T-helper 2 cell (primary cell): ENCODE measurements at places on chromosomes 12 and 14.

DNA sequence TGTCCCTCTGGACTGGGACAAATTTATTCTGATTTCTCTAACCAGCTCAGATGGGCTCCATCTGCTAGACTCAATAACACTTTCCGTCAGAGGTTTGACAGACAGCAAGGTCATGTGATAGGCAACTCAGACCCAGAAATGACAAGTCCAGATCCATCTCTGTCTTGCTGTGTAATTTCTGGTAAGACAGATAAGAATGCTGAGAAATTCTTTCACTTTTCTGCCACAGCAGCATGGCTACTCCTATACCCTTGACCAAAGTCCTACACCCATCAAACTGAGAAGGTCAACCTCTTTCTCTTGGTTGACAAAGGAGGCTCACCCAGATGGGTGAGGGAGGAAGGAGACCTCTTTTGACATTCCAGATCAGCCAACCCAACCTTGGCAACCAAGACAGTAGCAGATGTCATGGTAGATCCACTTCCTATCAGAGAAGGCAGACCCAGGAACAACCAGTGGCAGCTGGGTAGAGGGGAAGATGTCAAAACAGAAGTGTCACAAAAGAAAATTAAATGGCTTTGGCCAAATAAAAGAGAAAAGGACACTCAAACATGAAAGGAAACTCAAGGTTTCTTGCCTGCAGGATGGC is 36.9 kb upstream of the PRKAB1 start:
- no peak for DNase-seq

- DNase-seq = no peak
Measured at GRCh38 chr14:80940146-80940545, 1.4 kb downstream of the CEP128 start.

DNA sequence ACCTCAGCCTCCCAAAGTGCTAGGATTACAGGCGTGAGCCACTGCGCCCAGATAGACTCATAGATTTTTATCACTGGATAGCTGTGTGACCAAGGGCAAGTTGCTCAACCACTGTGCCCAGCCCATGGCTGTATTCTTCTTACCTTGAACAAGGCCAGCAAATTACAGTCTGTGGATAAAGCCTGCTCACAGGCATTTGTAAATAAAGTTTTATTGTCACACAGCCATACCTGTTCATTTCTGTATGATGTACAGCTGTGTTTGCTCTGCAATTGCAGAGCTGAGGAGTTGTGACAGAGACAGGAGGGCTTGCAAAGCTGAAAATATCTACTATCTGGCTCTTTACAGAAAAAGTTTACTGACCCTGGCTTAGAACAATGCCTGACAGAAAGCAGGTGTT is 35.2 kb upstream of the LHX5 start:
- DNase-seq = no peak

DNA sequence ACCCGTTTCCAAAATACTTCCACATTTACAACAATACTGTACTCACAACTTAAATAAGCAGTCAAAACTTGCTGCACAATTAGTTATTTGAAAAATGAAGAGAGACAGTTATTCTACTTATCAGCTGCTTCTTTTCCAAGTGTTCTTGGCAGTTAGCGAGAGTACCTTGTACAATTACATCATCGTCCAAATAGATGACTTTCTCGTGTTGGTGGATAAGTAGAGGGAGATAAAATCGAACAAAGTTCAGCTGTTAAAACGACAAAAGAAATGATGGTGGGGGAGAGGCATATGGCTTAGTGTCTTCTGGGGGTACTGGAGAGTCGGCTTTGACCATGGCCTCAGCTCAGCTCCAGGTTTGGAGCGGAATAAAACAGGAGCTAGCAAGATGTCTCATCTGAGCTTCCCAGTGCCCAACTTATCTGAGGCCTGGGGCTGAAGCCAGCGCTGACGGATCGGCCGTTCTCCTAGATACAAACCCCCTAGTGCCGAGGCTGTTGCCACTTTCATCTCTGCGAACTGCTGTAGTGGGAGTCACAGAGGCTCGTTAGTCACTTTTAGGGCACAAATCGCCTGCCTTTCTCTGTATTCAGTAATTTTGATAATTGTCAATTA is 31.7 kb downstream of the TDG start:
- no peak for DNase-seq

DNA sequence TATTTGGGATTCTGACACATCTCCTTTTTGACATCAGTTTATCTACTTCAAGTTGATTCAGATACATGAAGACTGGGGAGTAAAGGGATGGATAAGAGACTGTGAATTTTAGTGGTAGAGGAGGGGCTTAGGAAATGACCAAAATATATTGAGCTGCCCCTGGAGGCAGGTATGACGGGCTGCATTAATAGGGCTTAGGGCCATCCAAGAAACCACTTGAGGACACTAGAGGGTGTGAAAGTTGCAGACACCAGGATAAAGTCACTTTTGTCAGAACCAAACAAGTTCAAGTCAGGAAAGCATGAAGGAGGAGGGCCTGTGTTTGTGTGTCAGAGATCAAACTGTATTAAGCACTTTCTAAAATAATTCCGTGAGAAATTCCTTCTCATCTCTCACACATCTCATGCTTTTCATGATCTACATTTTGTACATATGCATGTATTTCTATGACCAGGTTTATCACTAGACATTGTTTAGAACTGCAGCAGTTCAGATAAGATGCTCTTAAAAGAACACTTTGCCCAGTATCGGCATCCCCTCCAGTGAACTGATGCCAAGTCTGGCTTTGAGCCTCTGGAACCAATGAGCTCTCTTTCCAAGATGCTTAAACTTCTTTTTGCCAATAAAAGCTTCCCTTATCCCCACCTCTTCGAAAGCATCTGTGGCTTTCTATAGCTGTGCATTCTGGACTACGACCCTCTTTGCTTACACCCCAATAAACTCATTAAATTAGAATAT is 136.9 kb downstream of the SLC38A1 start:
- DNase-seq = peak; percentile 10

DNA sequence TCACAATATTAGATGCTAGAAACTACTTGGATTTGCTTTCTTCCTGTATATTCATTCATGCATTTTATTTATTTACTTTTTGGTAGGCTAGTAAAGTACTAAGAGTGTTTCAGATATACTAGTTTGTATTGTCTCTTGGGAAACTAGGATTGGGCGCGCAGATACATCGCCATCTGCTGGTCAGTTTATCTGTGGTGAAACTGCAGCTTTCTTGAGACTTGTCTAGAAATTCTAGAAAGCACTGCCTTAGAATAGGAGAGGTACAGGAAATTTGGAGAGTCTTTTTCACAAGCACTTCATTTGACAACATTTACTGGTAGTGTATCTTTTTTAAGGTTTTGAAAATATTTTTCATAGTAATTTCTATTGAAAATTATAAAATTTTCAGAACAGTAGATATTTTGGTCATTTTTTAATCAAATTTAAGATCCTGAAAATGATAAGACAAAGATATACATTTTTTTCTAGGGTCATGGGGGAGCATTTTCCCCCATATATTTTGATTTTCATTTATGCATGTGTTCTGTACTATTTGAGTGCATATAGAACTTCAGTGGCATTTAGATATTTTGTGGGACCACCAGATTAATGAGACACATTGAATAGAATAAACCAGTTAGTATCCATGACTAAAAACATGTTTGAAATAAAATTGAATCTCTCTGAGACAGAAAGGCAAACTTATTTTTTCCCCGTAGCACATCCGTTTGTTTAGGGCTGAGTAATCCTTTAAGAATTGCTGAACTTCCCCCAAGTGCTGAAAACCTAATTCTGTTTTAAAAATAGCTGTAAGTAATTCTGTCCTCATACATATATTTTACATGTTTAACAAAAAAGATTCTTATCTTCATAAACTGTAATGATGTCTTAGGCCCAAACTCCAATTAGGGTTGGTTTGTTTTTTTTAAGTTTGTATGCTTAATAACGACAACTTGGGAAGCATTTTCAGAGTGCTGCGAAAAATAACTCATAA is 44.5 kb downstream of the SLC38A6 start:
- DNase-seq = peak; percentile 7

DNA sequence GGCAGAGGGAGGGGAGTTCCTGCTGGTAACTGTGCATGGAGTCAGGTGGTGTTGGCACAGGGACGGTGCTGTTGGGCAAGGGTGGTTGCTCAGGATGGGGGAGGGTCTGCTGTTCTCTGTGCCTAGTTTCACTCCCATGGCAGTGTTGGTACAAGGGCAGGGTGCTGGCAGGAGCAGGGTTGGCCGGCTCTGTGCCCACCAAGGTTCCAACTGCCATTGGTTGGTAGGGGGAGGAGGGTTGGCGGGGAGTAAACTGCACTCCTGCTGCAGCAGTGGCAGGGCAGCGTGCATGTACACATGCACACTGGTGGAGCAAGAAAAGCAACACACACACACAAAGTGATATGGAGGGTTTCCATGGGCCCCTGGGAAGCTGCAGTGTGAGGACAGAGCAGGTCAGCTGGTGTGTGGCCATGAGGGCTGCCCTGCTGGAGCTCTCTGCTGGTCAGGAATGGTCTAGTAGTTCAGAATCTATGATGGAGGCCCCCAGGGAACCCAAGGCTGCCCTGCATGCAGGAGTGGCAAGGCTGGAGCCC is 269.9 kb upstream of the MGAT4C start:
- no peak for DNase-seq

- DNase-seq = no peak
Measured at GRCh38 chr12:124727264-124727800, 136.3 kb downstream of the SCARB1 start.

DNA sequence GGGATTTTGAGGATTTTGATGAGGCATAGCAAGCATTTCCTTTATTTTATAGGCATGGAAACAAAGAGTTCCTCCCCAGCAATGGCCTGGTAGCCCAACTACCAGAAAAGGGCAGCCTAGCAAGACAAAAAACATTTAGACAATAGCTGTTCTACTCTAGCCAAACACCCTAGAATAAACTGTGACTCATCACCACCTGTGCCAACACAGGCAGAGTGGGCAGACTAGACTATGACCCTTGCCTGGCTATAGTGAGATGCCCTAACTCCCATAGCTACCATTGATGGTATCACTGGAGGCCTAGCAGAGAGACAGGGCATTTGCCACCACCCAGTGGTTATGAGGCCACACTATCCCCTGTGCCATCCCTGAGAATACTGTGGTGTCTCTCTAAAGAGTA is 15.5 kb upstream of the CCER1 start:
- DNase-seq = no peak

GRCh38 chr14:54047645-54048308 is 91.2 kb upstream of the BMP4 start:
- no peak for DNase-seq

GRCh38 chr12:94049718-94050117 is 98.7 kb upstream of the PLXNC1 start:
- no peak for DNase-seq

DNA sequence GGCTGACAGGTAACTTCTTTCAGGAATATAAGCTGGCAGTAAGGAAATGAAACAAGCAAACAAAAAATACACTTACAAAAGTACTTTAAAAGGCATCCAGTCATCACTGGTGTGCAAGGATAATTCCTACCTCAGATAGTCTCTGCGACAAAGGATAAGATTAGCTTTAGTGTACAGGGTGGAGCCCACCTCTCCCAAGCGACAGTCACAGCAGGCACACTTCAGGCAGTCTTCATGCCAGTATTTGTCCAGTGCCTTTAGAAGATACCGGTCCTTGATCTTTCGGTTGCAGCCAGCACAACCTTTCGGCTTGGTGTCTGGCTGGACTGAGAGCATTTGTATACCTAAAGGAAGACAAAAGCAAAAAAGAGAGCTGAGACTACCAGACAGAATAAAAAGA is 5.4 kb downstream of the LMO3 start:
- no peak for DNase-seq

DNA sequence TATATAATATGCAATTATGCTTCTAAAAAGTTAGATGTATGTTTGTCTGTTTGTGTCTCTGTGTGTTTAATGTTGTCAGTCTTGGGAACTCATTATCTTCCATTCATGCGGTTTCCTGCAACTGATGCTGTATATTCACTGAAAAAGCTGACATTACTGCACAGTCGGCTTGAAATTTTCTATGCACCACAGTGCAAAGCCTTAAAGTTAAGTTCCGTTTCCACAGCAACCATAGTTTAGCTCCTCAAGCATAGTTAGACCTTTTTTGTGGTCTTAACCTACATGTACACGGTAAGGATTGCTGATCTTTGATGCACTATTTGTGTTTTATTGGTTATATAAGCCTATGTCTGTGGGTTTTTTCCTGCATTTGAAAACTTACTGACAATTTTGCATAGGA is 309.4 kb downstream of the KCNC2 start:
- no peak for DNase-seq

DNA sequence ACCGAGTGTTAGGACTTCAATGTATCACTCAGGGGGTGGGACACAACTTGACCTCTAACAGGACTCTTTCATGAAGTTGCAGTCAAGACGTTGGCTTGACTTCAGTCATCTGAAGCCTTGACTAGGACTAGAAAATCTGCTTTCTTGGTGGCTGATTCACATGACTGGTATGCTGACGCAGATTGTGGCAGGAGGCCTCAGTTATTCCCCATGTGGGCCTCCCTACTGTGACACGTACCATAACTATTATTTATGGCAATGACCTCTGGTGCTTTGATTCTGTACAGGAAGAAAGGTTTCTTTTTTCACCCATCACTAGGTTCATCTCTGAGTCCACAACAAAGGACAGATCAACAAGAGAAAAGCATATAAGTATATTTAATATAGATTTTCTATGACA is 270.4 kb downstream of the NEDD1 start:
- no peak for DNase-seq

GRCh38 chr14:92945959-92946846 is 23.3 kb downstream of the CHGA start:
- no peak for DNase-seq

GRCh38 chr14:69685218-69685616 is 73.8 kb downstream of the SUSD6 start:
- no peak for DNase-seq

DNA sequence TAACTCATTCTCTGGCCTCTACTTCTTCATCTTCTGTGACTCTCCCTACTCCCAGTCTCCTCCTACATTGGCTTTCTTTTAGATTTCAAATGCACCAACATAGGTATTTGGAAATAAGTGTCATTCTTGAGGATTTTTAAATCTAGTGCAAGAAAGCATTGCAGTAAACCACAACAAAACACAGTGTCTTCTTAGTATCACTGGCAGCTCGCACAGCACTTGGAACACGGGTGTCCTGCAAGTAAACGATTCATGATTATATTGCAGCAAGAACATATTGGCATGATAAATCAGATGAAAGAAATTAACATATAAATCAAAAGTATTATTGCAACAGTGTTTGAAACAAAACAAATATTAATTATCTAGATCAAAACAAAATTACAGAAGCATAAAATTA is 45.6 kb downstream of the MAGOHB start:
- DNase-seq = no peak

GRCh38 chr12:104672501-104673265 is 215.9 kb downstream of the CHST11 start:
- no peak for DNase-seq

- no peak for DNase-seq
Measured at GRCh38 chr12:70955415-70955814, 34.9 kb upstream of the PTPRR start.

- no peak for DNase-seq
Measured at GRCh38 chr12:107064687-107065086, 28.7 kb downstream of the CRY1 start.

- DNase-seq = no peak
Measured at GRCh38 chr14:96357216-96357615, 5.9 kb downstream of the ATG2B start.

- no peak for DNase-seq
Measured at GRCh38 chr14:63404906-63405305, 86.2 kb upstream of the GPHB5 start.

- DNase-seq = no peak
Measured at GRCh38 chr14:81269100-81269978, 48.6 kb upstream of the GTF2A1 start.

GRCh38 chr14:90632871-90633270 is 183.4 kb downstream of the TTC7B start:
- DNase-seq = no peak

- no peak for DNase-seq
Measured at GRCh38 chr12:20050221-20050620, 318.1 kb upstream of the PDE3A start.
